Right renal cortex interstitium (tissue), 3 donors: ENCODE measurements at places on chromosomes 12 and 14. TPM values are rescaled to one million over a fixed set of nuclear protein-coding genes. Genes with fewer than 3 reads are reported as not detected.

DNA sequence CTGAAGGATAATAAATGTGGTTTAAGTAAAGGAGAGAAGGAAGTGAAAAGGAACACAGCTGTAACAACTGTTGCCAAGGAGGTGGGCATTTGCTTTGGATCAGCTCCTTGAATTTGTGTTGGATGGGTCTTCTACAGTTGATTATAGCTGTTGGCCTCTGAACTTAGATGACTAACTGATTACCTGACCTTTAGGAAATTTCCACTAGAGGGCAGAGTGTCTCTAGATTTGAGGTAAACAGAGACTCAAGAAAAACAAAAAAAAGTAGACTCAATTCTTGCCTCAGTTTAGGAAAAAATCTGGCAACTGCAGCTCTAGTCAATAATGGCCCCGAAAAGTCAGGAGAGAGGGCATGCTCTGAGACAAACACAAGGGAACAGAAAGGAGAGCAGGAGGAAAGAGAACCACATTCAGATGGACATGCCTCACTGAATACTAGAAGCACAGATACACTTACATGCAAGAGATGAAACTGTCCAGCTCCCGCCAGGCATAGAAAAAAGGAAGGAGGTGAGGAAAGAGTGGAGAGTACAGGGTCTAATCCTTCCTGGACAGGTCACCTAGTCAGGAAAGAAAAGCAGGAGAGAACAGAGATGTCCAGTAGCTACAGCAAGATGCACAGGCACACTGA lies 20.6 kb downstream of the COX14 start:
- no peak for DNase-seq

DNA sequence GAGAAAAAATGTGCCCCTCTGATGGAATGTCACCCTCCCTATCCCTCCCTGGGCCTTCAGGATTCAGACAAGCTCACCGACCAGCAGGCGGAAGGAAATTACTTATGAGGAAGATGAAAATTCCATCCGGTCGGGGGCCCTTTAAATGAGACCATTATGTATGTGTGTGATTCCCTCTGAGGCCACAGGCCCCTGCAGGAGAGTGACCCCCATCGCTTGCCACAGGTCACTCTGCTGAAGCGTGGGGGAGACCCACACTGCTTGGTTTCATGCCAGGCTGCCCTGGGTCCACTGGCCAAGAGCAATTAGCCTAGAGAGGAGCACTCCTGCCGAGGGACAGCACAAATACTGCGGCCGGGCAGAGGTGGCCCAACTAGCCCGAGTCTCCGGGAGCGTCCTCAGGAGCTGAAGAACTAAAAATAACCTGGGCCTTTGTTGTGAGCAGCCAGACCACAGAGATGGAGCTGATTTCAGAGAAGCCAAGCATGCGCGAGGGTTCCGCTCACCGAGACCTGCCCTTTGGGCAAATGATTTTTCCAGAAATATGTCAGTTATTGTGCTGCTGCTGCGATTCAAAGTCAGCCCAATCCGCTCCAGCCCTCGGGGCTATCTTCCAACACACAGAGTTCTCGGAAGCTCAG lies 276.4 kb downstream of the DPF3 start:
- no peak for DNase-seq

DNA sequence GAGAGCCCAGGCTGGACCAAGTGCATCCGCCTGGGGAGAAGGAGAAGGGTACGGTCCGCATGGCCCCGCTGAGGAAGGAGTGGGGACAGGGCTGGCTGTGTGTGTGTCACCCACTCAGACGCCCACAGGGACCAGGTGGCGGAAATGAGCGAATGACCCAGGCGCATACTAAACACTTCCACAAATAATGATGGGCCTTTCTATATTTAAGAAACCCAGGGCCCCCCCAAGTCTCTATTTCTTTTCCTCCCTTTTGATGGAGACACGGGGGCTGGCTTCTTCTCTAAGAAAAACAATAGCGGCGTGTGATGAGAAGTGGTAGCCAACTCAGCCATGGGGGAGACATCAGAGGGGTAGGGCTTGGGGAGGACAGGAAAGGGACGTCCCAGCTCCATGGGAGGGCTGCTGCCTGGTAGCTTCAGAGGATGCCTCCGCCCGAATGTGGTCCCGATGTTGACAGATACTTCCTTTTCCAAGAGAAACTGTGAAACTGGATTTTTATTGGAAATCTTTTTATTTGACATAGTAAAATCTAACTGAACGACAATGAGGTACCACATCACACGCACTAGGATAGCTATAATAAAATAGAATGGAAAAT lies 6.3 kb upstream of the MAP1LC3B2 start:
- no peak for DNase-seq

DNA sequence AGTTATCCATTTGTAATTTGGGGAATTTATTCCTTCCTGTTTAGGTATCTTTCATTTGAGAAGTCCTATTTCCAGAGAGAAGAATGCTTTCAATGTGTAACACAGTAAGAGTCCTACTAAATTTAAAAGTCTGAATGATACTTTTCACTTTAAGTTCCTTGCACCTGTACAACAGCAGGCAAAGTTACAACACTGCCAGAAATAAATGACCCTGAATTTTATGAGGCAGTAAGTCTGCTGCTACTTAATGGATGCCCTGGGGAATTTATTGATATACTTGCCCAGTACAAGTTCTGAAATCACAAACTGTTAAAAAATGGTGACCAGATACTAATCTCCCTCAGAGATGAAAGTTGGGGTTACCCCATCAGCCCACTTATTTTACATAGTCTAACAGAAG lies 53.1 kb downstream of the NTS start:
- no peak for DNase-seq

DNA sequence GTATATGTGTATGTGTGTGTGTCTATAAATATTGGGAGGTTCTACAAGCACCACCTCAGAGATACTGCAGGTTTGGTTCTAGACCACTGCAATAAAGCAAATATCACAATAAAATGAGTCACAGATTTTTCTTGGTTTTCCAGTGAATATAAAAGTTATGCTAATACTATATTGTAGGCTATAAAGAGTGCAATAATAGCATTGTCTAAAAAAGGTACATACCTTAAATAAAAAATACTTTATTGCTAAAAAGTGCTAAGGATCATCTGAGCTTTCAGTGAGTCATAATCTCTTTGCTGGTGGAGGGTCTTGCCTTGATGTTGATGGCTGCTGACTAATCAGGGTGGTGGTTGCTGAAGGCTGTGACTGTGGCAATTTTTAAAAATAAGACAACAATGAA lies 111.1 kb downstream of the VEZT start:
- no peak for DNase-seq

RHEBL1 gene
- 1.8 TPM for polyA plus RNA-seq

PACS2 gene
- 53.1 TPM for polyA plus RNA-seq

SPTB gene
- polyA plus RNA-seq = 11.0 TPM

NUAK1 gene
- polyA plus RNA-seq = 9.6 TPM

LRTM2 gene
- polyA plus RNA-seq = 0.33 TPM

SRRM4 gene
- polyA plus RNA-seq = 0.03 TPM
